ENCODE measurements at places on chromosomes 4 and X.

DNA sequence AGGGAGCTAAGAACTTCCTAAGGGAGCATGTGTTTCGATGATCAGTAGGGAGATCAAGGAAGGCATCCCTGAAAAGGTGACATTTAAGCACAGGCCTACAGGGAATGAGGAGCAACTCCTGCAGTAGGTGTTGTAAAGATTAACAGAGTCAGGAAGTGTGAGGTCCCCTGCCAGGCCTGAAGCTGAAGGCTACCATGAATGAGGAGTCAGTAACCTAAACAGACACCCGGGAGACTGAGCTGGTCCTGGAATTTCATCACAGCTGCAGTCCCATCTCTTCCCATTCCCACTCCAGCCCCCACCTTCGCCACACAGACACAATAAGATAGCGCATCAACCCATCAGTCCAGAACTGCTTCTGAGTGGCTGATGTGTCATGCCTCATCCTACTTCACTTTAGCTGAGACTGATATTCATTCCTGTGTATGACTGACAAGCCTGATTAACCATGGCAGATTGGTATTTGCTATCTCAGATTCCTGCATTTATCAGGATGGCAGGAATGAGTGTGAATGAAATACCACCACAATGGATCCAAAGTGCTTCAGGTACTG lies 27.0 kb upstream of the EFNB1 start:
- no peak for DNase-seq

GRCh38 chr4:37742149-37742548 lies 56.0 kb upstream of the RELL1 start:
- DNase-seq = no peak

DNA sequence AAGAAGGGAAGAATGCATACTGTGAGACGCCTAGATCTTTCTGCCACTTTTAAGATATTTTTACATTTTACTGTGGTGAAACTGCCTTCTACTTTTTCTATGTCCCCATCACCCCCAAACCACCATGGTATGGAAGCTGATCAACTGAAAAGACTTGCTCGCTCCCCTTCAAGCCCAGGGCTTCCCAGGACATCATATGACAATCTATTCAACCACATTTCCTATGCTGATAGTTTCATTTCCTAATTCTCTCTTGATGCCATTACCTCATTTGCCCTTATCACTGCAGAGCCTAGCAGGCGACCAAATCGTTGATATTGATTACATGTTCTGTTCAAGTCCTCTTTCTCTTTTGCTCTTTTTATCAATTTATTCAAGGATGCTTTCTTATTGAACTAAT lies 40.1 kb upstream of the KLHL34 start:
- DNase-seq = no peak

GRCh38 chr4:121448231-121448630 lies 67.4 kb upstream of the QRFPR start:
- DNase-seq = no peak

GRCh38 chrX:46791927-46792809 lies 33.2 kb upstream of the SLC9A7 start:
- DNase-seq = peak; percentile 94

DNA sequence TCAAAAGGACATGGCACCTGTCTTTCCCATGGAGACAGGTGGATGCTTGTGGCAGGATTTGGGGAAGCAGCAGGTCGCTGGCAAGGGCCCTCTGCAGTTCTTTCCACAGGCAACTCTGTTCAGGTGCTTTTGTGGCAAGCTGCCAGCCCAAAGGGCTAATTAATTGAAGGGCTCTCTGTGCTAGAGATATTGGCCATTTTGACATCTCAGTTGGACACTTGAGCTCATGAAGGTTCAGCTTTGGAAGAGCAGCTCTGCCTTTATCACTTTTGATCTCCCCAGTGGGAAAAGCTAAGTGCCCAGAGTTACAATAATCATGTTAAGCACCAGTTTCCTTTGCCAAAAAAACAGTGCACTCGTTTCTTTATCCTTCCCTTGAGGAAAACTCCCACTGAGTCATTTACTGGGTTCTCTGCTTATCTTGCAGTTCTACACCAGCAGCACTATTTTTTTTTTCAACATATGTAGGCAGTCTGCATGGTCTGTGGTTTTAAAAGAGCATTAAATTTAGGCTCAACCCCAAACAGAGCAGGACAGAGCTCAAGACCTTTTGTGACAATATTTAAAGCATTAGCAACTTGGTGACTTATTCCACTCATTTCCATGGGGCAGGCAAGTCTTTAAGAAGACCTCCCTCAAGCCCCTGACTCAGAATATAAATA lies 336.4 kb upstream of the RASGEF1B start:
- DNase-seq = no peak

DNA sequence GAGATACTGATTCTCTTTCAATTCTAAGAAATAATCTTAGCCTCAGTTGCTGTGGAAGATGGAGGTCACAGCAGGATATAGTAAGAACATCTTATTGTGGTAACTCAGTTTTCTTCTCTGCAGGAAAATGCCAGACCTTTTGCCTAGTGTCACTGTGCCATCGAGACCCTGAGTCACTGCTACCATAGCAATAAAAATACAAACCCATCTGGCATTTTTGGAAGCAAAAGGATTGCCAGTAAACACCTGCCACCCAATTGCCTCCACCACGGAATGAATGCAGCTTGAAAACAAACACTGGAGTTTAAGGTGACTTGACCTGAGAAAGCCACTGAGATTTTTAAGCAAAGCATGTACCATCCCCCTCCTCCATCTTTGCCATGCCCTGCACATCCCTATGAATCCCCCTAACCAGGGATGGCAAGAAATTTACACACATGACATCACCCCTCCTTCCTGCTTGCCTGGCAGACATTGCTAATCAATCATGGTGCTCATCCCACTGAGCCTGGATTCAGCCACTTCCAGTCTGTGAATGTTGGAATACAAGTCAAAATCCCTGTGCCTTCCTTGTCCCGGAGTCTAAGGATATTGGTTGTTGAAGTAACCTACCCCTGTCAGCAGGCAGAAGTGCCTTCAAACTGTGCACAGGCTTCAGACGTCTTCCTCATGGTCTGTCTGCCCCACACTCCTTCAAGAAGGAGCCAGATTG lies 59.6 kb upstream of the MAMLD1 start:
- no peak for DNase-seq

DNA sequence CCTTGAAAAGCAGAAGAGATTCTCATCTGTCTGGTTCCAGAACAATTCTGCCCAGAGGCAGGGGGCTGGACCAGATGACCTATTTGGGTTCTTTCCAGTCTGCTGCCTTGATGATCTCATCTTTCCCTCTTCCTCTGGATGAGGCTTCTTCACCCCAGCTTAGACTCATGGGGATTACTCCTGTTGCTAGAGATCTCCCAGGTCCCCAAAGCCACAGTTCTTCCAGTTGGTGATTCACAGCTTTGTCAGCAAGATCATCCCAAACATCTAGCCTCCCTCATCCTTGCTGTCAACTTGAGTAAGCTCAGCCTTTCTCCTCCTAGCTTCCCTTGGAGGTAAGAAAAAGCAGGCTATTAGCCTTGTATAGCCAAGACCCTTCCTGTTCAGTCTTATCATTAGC lies 64.2 kb upstream of the PJA1 start:
- DNase-seq = no peak

GRCh38 chr4:109873791-109874514 lies 26.0 kb downstream of the LRIT3 start:
- DNase-seq = no peak
